ENCODE measurements at places on chromosomes 3 and 15.

DNA sequence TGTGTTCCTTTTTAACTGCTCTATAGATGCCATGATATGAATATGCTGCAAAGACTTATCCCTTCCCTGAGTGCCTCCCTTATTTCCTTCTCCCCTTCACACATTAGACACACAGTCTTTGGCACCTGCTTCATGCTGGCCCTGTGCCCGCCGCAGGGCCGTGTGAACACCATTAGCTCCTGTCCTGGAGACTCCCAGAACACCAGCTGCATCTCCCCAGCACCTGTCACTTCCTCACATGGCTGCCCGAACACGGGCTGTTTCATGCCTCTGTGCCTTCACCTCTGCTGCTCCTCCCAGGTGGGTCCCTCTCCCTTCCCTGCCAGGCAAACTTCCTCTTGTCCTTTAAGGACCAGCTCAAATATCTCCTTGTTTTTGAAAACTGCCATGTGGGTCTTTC is 40.5 kb upstream of the SEC13 start:
- DNase-seq: no peak

- no peak for DNase-seq
Measured at GRCh38 chr15:79370716-79371115, 59.8 kb downstream of the TMED3 start.

- DNase-seq: no peak
Measured at GRCh38 chr15:65927545-65927944, 58.3 kb downstream of the RAB11A start.

DNA sequence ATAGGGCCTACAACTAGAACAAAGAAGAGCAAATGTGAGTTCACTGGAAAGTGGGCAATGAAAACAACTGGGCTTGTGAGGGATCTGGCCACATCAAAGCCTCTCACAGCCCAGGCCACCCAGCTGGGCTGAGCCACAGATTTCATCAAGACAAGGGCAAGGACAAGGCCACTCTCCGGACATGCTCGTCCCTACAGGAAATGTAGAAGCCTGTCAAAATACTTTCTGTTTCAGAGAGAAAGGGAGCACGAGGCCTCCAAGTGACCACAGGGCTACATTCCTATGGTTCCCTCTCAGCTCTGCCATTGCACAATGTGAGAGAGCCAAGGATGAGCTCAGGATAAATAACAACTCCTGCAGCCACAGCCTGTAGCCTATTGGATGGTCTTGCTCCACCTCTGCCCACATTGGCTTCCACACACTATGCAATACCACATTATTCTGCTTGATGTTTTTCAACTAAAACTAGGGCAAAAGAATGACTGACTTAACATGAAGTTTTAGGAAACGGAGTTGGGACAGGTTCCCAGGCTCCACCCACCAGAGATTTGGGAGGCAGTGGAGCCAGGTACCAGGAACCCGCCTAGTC is 12.1 kb downstream of the TBC1D2B start:
- no peak for DNase-seq

DNA sequence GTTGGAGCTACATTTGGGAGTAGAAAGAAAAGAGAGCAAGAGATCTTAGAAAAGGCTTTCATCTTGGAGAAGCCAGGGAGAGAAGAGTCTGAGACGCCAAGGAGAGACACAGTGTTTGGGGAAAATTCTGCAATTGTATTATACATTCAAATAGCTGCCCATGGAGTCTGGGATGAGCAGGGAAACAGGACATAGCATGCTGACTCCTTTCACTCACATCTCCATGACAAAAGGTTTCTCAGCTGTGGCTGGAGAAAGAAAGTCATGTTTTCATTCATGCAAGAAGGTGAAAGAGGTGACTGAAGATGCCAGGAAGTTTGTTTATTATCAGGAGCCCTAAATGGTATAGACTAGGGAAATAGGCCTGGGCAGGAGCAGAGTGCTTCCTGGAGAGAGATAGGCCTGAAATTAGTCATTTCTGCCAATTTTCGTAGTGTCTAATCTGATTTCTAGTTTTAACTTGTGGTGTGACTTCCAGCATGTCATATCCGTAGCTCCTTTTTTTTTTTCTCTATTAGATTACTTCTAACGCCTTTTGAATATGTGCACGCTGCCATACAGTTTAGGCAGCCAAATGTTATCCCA is 34.1 kb downstream of the ACP3 start:
- no peak for DNase-seq

- DNase-seq: no peak
Measured at GRCh38 chr3:196418601-196419000, 13.6 kb downstream of the UBXN7 start.

DNA sequence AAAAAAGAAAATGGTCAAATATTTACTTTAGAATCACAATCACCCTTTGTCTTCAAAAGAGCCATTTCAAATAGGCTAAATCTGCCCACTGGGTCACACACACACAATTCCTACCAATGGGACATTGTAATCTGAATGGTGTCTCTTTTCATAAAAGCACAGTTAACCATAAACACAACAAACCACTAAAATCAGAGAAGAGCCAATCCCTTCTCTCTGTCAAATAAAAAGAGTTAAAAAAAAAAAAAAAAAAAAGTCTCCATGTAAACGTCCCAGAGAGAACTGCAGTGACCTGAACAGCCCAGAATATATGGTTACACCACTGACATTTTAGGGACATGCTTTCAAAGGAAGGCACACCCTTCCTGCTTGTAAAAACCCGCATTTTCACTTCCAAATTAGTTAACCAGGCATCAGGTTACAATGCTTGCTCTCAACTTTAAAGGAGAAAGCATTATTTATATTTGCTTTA is 63.7 kb downstream of the PRICKLE2 start:
- DNase-seq: no peak

DNA sequence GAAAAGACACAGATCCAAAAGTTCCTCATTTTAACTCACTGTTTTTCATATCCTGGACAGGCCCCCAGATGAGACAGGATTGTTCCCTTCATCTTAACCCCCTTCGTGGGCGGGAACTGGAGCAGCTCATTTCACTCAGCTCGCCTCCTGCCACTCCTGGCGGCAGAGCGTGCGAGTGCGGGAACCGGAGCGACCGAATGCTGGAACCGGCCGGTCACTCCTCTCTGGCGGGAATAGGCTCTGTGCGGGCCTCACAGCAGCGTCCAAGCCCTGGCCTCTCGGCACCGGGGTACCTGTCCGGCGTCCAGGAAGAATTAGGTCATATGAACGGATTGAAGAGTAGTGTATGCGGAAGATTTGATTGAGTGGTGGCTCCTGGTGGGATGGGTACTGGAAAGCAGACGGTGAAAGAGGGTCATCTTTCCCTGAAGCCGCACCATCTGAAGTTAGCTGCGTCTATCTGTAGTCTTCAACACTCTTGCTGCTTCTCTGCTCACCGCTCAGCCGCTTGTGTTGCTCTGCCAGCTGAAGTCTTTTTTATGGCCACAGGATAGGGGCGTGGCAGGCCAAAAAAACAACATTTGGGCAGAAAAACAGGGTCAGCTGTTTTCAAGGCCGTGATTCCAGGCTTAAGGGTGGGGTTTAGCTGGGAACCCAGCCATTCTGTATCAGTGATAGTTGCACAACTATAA is 42.3 kb upstream of the FXR1 start:
- no peak for DNase-seq

DNA sequence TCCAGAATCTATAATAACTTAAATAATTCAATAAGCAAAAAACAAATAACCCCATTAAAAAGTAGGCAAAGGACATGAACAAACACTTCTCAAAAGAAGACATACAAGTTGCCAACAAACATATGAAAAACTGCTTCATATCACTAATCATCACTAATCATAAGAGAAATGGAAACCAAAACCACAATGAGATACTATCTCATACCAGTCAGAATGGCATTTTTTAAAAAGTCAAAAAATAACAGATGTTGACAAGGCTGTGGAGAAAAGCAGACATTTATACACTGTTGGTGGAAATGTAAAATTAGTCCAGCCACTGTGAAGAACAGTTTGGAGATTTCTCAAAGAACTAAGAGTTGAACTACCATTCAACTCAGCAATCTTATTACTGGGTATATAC is 19.5 kb upstream of the ZMAT3 start:
- no peak for DNase-seq

- DNase-seq: peak; percentile 29
Measured at GRCh38 chr15:40506964-40507571, 36.3 kb downstream of the CHST14 start.

- DNase-seq: no peak
Measured at GRCh38 chr3:120451272-120451761, 525 bp upstream of the FSTL1 start.

DNA sequence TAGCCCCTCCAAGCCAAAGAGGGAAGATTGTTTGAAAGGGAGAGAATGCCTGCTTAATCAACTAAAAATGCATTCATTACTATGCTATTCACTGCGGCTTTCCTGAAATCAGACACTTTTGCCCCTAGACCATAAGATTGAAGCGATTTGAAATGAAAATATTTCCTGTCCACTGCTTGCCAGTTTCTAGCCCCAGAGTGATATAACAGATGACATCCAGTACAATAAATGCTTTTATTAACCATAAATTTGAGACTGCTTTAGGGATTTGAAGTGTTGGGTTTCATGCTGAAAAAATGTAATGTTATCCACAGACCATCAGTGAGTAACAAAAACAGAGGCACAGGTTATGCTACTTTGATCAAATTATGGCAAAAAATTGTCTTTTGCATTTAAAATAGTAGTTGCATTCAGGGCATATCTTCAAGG is 14.1 kb downstream of the IL17RD start:
- no peak for DNase-seq

DNA sequence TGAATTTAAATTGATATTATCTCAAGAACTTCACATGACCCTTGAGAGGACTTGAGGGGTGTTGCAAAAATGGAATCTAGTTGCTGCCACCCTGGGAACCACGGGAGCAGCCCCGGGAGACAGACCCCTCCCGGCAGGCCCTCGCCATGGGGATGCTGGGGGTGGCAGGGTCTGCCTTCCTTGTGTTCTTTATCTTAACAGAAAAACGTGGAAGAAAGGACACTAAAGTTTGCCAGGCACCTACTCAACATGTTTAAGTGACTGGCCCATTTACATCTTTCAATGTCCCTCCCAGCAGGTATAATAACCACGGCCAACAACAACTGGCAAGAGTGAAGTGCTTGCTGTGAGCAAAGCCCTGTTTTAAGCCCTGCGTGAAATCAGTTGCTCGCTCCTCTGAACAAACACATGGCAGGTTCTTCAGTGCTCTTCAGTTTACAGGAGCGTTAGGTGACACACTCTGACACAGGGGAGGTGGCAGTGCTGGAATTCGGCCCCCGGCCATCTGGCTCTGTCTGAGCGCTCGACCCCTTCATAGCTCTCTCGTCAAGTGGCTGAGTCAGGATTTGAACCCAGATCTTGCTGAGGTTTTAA is 112.5 kb downstream of the ASB7 start:
- DNase-seq: no peak

- no peak for DNase-seq
Measured at GRCh38 chr3:42769477-42770131, 3.4 kb downstream of the CCDC13 start.

DNA sequence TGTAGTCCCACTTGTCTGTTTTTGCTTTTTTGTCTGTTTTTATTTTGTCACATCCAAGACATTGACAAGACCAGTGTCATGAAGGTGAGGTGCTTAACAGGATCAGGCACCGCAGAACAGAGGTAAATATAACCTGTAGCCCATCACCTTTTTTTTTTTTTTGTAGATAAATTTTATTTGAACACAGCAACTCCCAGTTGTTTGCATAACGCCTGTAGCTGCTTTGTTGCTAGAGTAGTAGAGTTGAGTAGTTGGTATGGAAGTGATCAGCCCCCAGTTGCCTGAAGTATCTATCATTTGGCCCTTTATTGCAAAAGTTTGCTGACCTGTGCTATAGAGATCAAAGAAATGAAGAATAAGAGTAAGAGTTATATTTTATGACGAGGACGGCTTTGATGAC is 135.0 kb downstream of the TCF12 start:
- DNase-seq: no peak

GRCh38 chr3:61814674-61815073 is 253.3 kb downstream of the PTPRG start:
- DNase-seq: no peak

DNA sequence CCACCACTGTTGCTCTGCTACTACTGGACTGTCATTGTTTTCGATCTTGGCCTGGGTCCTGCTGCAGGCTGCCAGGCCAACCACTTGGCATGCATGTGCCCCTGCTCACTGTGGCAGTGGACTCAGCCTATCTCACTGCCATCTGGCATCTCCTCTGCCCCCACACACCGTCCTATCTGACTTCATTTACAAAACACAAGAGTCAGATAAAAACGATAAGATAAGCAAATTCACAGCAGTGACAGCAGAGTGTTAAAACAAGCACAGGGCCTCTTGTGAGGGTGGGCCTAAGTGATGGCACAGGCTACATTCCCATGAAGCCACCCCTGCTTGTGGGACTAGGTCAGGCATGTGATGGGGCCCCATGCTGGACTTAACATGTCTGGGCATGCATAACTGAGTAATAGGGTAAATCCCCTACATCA is 68.1 kb downstream of the CRYGS start:
- DNase-seq: no peak

DNA sequence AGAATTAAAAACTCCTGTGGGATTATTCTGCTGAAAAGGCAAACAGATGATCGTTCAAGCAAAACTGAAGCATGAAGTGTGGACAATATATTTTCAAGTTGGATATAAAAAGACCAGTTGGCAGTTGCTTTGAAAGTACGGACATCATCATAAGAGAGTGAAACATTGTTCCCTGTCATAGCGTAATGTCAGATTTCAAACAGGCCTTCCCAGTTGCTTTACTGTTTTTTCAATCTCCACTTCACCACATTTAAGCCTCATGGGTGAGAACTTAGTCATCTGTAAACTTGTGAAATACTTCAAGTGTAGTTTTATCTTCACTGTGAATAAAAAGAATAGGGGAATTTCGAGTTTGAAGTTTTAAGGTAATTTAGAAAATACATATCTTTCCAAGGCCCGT is 435.1 kb upstream of the CNTN3 start:
- DNase-seq: no peak

- DNase-seq: peak; percentile 78
Measured at GRCh38 chr3:13088028-13089006, 15.1 kb upstream of the IQSEC1 start.

DNA sequence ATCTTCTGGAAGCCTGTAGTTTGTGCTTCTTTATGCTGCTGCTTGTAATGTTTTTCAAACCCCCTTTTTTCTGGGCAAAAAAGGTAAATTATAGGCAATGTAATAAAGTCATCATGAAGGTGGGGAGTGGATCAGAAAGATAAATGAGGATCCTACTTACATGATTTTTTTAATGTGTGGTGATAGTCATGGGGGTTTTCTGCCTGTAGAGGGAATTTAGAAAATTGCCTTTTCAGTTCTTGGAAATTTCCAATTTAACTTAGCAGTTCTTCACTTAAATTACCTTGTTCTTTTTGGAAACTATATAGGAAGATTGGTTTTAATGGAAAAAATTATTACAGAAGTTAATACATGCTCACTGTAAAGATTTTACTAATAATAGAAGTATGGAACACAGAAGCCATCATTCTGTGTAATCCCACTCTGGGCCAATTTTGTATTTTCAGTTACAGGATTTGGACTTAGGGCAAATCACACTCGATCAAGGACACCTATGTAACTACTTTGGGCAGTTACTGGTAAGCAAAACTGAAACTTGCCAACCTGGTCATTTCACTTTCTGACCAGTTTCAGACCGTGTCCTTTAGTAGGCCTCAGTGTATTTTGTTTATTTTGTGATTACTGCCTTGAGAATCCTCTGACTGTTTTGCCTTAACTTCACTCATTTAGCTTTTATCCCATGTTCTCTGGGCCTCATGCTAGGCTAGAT is 10.5 kb upstream of the SCAANT1 start:
- DNase-seq: no peak

GRCh38 chr3:184949251-184949965 is 137.4 kb downstream of the VPS8 start:
- DNase-seq: no peak
